DMS53 (cell line): ENCODE measurements at places on chromosomes 1 and 21.

DNA sequence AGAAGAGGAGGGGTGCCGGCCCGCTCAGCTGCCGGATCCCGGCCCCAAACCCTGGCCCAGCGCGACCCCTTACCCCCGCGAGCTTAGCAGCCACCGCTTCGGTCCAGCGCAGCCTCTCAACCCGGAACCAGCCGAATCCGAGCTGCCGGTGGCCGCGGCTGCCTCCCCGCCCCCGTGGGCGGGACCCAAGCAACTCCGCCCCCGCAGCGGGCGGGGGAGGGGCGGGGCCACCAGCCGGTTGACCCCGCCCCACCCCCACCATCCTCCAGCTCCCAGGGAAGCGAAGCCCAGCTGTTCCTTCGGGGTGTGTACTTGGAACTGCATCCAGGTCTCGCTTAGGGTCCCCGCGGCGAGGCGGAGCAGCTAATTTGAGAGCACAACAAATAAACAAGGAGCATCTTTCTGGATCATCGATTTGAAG is at the start of gene TRIM62:
TRIM62 (minus strand) TSS at position 123 of the 421 bp plus-strand sequence. CDS start 611 bp downstream, outside the sequence.
- peak; percentile 96 for DNase-seq

GRCh38 chr1:100847361-100848082 is 47.1 kb downstream of the EXTL2 start:
- no peak for DNase-seq

DNA sequence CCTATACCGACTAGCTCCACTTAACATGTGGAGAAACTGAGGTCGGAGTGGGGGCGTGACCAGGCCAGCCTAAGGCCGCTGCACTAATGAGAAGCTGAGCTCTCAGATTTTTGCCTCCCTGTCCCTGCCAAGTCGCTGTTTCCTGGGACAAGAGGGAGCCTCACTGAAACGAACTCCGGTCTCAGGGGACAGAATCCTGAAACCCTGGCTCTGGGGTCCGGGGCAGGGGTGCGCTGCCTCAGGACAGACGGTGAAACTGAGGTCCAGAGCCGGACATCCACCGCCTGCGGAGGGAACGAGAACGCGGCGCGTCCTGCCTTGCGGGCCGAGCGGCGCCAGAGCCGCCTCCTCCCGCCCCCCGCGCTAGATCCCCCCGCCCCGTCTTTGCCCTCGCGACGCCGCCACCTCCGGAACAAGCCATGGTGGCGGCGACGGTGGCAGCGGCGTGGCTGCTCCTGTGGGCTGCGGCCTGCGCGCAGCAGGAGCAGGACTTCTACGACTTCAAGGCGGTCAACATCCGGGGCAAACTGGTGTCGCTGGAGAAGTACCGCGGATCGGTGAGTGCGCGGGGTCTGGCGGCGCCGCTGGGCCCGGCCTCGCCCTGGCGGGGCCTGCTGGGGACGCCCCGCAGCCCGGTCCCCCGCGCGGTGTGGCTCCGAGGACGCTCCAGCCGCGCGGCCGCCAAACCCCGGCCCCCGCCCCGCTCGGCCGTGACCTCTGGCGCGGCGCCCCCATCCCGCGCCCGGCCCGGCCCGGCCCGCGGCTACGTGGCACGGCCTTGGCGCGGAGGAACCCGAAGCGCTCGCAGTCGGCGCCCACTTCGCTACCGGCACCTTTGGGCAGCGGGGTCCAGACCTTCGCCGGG is at the start of gene GPX7:
GPX7 (plus strand) TSS at position 381 of the 865 bp plus-strand sequence; CDS start at position 420, 39 bp downstream.
- DNase-seq: peak; percentile 89

- DNase-seq: peak; percentile 78
Observed at GRCh38 chr1:66000033-66000637, 207.4 kb downstream of the PDE4B start.

GRCh38 chr1:98764485-98764884 is 103.0 kb downstream of the SNX7 start:
- DNase-seq: no peak

GRCh38 chr1:47971385-47972160 is 25.6 kb downstream of the TRABD2B start:
- DNase-seq: no peak

DNA sequence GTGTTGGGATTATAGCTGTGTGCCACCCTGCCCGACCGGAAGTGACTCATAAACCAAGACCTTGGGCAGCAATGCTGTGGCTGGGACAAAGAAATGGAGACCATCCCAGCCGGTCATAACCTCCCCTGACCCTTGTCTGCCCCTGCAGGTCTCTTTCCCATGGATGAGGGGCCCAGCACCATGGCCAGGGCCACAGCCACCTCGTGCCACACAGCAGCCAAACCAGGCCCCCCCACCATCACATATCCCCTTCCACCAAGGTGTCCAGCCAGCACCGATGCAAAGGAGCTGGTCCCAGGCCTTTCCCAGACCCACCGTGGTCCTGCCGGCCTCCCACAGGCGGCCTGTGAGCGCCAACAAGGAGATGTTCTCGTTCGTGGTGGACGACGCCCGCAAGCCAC is 42.2 kb downstream of the FHAD1 start:
- no peak for DNase-seq

DNA sequence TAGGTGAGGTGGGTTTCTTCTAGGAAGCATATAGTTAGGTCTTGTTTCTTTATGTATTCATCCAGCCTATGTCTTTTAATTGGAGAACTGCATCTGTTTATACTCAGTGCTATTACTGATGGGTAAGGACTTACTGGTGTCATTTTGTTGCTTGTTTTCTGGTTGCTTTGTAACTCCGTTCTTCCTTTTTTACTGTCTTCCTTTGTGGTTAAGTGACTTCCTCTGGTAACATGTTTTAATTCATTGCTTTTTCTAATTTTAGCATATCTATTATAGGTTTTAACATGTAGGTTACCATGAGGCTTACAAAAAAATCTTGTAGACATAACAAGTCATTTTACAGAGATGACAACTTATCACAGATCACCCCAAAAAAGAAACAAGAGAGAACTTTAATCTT is 160.8 kb downstream of the VAV3 start:
- DNase-seq: no peak

DNA sequence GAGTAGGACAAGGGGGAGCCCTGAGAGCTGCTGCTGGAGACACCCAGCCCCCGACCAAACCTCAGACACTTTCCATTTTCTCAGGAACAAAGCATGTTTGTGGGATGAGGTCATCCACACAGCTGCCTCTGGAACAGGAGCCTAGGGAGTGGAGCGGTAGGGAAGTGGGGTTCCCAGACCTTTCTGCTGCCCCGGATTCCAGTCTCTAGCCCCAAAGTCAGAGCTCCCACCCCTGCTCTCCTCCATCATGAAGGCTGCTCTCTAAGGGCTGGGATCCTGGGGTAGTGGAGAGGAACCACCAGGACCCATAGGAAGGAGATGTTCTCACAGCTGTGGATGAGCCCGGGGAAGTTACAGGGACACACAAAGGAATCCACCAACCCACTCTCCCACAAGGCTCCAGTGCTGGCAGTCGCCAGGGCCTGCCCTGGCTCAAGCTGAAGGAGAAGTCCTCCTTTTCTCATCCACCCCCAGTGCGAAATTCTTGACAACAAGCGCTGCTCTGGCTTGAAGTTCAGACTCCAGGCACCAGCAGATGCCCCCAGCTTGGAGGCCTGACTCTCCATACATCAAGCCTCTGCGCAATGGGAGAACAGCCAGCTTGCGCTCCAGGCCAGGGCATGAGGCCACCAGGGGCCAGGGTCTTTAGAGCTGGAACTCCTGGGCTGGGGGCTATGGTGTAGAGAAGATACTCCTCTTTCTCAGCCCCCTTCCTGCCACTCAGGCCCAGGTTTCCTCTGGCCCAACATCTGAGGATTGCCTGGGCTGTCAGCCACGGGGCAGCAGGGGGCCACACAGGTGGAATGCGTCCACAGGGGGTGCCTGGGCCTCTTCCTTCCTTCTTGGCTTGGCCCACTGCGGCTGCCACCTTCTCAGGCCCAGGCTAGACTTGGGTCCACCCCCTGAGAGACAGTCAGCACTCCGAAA is 4.5 kb downstream of the FHL3 start:
- DNase-seq: peak; percentile 77

DNA sequence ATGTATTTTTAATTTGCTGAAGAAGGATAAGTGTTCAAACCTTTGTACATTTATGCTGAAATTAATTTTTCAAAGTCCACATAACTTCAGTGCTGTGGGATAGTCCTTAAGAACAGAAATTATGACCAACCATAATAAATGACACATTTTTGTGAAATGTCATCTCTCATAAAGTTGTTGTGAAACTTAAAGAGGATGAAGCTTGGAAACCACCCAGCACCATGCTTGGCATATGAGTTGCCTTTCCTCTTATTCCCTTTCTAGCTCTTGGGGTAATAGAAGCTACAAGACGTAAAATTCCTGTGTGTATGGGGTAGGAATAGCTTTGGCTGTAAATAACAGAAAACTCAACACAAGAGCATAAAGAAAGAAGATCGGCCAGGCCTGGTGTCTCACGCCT is 18.9 kb upstream of the USP24 start:
- DNase-seq: no peak

GRCh38 chr1:6205849-6206519 is at the start of gene RNF207:
TSS of gene RNF207 (plus strand) at chr1:6206119. CDS start at chr1:6206536, 417 bp downstream.
- peak; percentile 96 for DNase-seq

DNA sequence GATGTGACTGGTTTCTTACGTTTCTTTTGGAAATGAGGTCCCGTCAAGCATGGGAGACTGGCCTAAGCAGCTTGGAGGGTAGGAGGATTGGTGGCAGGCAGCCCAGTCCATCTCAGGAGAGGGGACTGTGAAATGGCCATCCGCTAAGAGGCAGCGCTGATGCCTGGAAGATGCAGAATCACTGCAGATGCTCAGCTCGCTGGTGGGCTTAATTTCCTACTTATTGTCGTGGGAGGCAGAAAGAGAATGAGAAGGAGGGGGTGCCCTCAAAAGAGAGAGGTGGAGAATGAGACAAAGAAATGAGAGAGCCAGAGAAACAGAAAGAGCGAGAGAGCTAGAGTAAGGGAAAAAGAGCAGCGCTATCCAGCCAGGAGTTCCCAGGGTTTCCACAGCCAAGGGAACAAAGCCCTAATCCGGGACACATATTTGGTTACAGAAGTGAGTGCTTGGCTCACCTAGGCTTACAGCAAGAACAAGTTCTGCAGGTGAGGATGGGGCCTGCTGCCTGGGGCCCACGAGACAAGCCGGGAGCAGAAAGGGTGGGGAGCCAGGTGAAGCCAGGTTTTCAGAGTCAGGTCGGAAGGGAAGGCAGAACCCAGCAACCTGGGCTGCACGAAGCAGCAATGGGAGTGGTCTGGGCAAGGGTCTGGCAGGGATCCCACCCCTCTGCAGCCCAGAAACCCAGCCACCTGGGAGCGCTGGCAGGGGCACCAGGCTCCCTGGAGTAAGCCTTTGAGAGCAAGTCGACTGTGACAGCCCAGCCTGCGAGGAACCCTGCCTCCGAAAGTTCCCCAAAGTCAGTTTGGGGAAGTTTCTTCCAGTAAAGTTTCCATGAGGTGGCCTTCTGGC is 5.8 kb downstream of the ECE1 start:
- DNase-seq: no peak

DNA sequence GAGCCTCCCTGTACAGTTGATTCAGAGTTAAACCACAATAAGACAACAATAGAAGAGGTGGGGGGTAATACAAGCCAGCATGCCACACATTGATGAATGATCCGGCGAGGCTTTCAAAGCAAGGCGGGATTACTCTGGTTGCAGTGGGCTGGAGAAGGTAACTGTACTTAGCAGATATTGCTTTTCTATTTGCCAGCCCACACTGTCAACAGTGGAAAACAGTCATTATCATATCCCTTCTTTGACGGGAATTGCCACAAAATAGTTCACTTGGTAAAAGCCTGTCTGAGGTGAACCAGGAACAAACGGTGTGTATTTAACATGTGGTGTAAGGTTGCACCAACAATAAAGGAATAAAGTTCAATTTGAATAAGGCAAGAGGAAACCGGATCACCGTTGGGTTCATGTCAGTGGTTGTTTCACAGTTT is 5.8 kb upstream of the KCNJ15 start:
- no peak for DNase-seq

DNA sequence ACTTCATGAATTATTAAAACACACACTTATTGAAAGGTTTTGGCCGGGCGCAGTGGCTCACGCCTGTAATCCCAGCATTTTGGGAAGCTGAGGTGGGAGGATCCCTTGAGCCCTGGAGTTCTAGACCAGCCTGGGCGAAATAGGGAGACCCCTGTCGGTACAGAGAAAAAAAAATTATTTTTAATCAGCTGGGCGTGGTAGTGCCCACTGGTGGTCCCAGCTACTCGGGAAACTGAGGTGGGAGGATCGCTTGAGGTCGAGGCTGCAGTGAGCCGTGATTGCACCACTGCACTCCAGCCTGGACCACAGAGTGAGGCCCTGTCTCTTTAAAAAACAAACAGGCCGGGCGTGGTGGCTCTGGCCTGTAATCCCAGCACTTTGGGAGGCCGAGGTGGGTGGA is 1.7 kb downstream of the GABPB2 start:
- DNase-seq: no peak

- DNase-seq: peak; percentile 74
Observed at GRCh38 chr1:58249737-58250586, 296.6 kb downstream of the OMA1 start.

GRCh38 chr1:212181015-212181882 is 104.0 kb upstream of the PPP2R5A start:
- DNase-seq: no peak

GRCh38 chr1:223035724-223036478 is 107.1 kb downstream of the TLR5 start:
- DNase-seq: peak; percentile 31

- peak; percentile 16 for DNase-seq
Observed at GRCh38 chr1:193185211-193185610, 1.2 kb downstream of the B3GALT2 start.
